ENCODE measurements at places on chromosomes 6 and 20. TPM values are rescaled to one million over a fixed set of nuclear protein-coding genes. Genes with fewer than 3 reads are reported as not detected.

ADTRP gene
- total RNA-seq: 7.1 TPM

DNA sequence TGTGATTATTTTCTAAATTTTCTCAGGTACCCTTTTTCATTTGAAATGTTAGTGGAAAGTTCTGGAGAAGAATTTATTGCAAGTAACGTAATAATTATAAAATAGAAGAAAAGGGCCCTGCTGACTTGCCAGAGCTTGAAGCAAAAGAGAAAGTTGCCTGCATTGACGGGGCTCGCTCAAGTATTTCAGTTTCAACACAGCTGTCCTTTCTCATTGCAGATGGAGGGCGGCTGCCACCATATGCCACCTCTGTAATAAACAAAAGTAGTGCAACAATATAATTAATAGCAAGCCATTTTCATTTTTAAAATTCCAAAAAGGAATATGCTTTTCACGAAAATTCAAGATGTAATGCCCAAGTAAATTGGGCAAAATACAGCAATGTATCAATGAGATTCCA is 246.2 kb downstream of the PACRG start:
- no peak for DNase-seq

DNA sequence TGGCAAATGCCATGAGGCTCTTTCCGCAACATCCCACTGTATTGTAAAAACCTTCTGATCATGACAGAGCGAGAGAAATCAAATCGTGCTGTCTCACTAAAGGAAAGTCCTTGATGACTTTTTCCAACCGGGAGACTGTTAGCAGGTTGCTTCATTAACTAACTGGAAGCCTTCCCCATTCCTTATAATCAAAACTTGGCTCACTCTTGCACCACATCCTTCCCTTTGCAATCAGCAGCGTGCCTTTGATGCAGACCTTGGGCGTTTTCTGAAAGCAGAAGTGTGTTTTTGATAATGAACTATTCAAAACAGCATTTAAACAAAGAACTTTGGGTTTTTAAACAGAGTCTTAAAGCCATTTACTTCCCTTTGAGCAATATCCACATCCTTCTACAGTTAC is 96.2 kb upstream of the CNR1 start:
- DNase-seq: no peak

GRCh38 chr20:54059691-54060364 is 10.6 kb downstream of the BCAS1 start:
- no peak for DNase-seq

SMOC2 gene
- 0.10 TPM for total RNA-seq

DNA sequence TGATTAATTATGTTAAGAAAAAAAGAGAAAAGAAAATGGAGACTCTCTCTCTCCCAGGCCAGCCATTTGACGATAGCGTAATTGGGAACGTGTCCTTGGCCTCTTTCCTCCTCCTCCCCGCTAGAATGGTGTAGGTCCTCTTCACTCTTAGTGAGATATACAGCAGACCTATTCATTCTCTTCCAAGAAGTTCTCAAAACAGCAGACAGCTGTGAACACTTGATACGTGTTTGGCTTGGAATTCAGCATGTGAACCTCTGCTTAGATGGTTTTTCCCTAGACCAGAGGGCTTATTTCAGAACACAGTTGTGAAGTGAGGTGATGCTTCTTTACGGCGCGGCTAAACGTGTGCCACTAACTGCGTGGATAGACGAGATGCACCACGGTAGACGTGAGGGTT is 32.6 kb upstream of the TULP4 start:
- no peak for DNase-seq

DNA sequence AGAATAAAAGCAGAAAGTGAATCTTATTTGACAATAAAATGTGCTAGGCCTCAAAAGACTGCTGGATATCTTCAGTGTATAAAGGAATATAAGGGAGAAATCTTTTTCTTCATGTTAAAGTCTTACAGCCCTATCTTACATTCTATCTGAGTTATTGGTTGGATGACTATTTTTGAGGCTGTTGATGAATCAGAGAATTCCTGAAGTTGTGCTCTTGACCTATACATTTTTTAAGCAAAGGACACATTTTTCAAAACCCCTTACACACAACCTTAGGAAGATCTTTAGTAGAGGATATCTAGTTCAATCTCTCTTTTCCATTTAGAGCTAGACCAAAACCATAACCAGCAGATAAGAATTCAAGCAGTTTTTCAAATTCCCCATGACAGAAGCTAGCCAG is 10.9 kb upstream of the CGA start:
- no peak for DNase-seq

GRCh38 chr20:56843386-56843785 is 214.3 kb downstream of the TFAP2C start:
- DNase-seq: no peak

DNA sequence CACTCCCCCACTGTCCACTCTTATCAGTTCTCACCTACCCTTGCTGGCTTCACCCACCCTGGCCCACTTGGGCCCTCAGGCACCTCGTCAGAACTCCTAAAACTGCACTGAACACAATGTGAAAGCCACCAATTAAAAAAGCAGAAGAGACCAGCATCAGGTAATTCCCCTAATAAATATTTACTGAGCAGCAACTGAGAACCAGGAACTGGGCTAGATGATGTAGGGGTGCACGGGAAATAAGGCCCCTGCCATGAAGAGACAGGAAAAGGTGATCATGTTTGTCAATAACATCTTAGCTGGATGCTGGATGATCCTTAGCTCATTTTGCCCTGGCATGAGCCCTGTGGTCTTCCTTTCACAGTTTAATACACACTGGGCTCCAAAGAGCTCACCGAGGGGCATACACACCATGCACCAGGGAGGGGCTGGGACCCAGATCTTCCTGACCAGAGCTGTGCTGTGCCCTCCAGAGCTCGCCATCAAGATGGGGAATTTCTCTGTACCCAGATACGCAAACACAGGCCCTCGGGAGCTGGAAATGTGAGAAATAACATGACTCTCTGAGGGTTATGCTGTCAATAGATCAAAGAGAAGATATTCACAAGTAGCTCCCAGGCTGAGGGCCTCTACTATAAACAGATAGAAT is 113.6 kb upstream of the SLC22A16 start:
- DNase-seq: no peak

- DNase-seq: no peak
Observed at GRCh38 chr20:13295637-13296036, 74.6 kb downstream of the ISM1 start.

DNA sequence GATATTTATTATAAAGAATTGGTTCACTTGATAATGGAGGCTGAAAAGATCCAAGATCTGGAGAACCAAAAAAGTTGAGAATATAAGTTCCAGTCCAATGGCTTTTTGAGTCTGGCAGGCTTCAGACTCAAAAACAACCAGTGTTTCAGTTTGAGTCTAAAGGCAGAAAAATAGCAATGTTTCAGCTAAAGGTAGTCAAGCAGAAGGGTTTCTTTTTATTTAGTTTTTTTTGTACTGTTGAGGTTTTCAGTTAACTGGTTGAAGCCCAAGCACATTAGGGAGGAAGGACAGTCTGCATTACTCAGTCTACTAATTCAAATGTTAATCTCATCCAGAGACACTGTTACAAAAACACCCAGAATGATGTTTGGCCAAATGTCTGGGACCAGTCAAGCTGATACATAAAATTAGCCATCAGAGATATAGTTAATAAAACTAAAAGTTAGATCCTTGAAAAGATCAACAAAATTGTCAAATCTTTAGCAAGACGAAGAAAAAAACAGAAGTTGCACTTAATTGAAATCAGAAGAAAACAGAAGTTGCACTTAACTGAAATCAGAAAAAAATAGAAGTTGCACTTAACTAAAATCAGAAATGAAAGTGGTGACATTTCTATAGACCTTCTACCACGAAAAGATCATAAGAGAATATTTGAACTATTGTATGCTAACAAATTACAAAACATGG is 980.3 kb upstream of the FLRT3 start:
- no peak for DNase-seq

Measured in renal cortical epithelial cell (primary cell).